Activated effector memory CD4-positive, alpha-beta T cell treated with anti-CD3 and anti-CD28 coated beads, Interleukin-2, amount 50 U/mL, for 16 hours (primary cell): ENCODE measurements at places on chromosomes 6 and 20.

GRCh38 chr20:22560817-22561216 lies 23.6 kb downstream of the FOXA2 start:
- no peak for DNase-seq

- no peak for DNase-seq
Observed at GRCh38 chr20:57679113-57679512, 30.7 kb downstream of the PMEPA1 start.

- no peak for DNase-seq
Observed at GRCh38 chr20:38842026-38842425, 36.5 kb downstream of the PPP1R16B start.

DNA sequence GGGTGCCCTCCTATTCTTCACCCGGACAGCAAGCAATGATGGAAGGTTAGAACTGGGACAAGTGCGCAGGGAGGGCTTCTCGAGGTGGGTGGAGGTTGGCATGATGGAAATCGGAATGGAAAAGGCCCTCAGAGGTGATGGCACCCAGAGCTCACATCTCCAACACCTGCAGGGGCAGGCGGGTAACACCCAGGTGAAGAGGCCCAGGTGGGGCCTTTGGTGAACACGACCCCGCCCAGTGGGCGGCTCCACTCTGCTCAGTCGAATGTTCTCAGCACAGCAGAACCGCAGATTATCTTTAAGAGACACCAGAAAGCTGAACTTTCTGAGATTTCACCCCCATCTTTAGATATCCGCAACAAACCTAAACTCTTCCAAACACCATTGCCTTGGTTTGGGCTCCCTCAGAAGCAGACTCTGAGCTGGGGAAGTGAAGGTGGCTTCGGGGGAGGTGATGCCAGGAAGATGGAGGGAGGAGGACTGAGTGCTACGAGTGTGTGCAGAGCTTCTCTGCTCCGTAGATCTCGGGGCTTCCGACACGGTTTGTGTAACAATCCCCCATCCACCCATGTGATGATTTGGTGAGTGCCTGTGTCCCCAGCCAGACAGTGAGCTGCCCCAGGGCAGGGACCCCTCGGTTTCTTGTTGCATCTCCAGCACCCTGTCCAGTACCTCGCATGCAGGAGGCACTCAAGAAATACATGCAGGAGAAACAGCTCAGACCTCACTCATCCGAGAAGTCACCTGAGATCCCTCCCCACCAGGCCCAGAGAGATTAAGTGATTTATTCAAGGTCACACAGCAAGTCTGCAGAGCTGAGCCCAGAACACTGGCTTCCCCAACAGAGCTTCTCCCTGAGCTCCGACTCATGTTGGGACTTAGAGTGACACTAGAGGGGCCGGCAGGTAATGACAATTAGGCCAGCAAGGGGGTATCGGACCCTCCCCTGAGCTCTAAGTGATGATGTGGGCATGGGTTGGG lies 45.4 kb downstream of the BPIFB1 start:
- no peak for DNase-seq

DNA sequence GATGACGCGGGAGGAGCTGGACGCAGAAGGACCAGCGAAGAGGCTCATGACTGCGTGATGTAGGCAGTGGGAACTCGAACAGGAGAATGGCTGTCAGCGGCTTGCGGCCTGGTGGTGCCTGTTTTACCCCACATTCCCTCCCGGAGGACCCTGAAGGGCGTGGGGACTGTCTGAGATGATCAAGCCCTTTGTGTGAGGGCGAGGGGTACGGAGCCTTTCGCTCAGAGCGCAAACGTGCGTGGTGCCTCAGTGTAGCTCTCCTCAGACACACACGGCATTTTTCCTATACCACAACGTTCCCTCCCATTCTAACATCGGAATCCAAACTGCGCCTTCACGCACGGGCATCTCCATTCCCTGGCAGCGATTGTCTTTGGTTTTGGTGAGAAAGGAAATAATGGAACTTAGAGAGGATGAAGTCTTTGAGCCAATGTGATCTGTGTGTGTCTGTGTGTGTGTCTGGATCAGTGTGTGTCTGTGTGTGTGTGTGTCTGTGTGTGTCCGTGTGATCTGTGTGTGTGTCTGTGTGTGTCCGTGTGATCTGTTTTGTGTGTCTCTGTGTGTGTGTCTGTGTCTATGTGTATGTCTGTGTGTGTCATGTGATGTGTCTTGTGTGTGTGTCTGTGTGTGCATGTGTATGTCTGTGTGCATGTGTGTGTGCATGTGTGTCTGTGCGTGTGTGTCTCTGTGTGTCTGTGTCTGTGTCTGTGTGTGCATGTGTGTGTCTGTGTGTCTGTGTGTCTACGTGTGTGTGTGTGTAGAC lies 5.3 kb downstream of the PTK6 start:
- no peak for DNase-seq

DNA sequence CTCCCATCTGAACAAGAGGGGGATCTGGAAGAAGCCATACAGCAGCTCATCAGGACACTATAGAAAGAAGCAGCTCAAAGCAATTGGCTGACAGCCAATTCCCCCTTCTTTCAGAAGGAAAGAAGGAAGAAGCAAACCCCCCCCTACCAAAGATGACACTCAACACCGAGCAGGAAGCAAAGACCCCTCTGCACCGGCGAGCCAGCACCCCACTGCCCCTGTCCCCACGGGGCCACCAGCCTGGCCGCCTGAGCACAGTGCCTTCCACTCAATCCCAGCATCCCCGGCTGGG lies 1.2 kb downstream of the REM1 start:
- no peak for DNase-seq

DNA sequence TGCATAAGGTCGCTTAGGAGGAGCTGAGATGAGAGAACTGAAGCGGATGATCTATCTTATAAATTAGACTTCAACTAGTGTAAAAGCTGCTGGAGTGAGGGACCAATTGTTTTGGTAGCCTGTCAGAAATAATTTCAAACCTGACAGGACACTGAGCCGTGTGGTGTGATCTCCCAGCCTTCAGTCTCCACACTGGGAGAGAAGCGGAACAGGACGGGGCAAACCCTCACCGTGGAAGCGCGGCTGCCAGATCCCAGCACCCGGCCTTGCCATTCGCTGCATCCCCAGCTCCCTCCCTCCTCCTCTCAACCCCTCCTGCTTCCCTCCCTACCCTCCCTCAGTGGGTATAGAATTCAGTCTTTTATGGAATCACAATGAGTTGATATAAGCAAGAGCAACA lies 900.1 kb upstream of the SLC35B3 start:
- no peak for DNase-seq

DNA sequence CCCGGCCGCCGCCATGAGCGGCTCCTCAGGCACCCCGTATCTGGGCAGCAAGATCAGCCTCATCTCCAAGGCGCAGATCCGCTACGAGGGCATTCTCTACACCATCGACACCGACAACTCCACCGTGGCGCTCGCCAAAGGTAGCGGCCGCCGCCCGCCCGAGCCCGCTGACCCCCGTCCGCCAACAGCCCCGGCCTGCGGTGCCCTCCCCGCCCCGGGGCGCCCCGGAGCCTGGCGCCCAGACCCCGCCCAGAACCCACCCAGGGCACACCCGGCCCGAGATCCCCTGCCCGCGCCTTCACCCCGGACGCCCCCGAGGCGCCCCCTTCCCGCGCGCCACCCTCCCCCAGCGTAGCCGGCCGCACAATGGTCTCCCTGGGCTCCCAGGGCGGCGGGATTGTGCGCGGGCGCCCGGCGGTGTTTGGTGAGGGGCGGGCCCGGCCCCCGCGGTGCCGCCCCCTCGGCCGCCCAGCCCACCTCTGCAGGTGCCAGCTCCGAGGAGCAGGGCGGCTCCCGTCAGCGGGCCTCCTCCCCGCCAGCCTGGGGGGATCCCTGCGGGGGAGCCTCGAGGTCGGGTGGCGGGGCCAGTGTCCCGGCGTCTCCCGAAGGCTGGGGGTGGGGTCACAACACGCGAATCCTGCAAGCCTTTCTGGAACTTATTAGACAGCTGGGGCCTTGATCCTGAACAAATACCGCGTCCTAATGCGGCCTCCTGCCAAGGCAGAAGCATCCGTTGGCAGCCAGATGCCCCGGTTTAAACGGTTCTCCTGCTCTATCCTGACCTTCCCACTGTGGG lies 577 bp downstream of the LSM14B start:
- DNase-seq = peak; percentile 82

DNA sequence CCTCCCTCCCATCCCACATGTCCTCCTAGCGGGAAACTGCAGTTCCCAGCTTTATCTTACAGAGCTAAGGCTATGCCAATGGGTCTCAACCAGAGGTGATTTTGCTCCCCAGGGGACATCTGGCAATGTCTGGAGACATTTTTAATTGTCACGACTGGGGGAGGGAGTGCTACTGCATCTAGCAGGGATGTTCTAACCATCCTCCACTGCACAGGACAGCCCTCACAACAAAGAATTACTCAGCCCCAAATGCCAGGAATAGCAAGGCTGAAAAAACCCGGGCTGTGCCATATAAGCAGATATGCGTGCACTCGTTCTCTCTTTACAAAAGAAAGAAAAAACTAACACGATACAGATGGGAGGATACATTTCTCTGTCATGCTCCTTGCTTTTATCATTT lies 8.5 kb downstream of the MRPS18A start:
- no peak for DNase-seq

DNA sequence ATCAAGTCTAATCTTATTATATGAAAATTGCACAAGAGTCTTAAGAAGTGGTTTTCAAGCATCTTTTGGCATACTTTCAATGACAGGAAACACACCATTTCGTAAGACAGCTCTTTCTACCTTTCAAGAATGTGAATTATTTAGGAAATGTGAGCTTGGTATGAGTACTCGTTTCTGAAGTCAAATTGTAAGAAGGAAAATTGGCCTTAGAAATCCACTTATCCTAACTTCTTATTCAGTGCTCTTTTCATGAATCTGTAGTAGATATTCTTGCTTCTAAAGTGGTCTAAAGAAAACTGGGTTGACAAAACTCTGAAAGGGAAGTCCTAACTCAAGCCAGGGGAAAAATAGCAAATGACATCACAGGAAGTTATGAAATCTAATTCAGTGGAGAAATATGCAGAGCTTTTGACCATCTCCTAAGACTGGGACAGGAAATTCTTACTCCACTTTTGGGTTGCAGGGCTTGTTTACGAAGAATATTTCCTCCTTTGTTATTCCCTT lies 38.5 kb upstream of the OGFRL1 start:
- no peak for DNase-seq

GRCh38 chr6:8192067-8192466 lies 89.7 kb upstream of the EEF1E1 start:
- no peak for DNase-seq

DNA sequence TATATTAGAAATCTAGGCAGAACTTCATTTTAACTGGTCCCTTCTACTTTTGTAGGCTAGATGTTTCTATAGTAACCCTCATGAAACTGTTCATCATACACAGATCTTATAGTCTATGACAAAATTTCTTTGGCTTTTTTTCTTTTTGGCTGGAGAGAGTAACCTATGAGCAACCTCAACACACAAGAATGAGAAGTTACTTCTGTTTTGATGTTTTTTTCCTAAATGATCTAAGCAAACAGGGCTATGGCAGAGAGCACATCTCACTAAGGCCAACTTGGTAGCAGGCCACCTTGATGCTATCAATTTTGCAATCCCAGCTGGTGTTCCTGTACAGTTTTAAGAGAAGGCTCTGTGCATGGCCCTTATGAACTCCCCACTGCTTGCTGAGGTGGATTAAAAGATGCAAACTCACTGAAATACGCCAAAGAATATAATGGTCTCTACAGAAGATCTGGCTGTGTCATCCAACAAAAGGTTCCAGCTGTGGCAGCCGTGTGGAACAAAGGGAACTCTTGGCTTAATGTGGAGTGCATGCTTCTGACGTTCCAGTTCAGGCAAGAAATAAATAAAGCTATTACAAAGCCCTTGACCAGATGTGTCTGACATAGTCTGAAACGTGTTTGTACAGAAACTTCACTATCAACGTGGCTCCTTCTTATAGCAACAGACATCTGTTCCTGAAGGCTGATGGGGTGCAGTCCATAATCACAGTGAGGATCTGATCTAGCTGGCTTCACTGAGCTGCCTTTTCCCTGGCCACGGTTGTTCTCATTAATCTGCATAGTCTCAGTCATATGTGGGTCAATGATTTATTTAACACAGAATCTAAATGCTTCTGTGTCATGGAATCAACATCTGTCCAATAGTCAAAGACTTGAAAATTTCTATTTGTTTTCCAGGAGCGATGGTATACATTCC lies 481.1 kb downstream of the BMP2 start:
- no peak for DNase-seq

DNA sequence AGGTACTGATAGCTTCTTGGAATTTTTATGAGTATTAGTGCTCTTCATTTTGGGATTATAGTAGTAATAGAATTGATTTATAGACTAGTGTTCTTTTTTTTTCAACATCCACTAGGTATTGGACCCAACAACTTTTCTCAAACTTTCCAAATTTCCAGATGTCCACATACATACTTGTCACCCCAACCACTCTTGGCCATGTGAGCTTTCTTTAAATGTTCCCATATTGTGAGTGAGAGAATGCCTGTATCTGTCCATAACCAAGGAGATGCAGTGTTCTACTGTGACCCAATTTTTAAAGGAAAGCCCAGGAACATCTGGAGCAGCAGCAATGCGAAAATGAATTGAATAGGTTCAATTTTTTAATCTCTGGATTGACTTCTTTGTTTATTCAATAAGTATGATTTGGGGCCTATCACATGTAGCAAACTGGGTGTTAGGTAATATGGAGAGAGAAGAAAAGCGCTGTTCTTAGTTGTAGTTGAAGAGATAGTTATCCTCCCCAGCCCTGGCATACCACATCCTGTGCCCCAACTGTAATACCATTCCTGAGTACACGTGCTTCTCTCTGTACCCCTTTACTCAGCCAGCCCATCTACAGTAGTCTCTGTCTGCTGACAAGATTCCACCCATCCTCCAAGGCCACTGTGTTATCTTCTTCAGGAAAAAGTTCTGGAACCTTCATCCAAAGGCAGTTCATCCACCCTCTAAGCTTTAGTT lies 116.8 kb upstream of the SUPT3H start:
- peak; percentile 63 for DNase-seq
